H4 (cell line): ENCODE measurements at places on chromosomes 1 and 21. TPM values are rescaled to one million over a fixed set of nuclear protein-coding genes. Genes with fewer than 3 reads are reported as not detected.
A peak's percentile ranks its signal among the peaks of the same experiment; 100 is the strongest.

- DNase-seq: no peak
Observed at GRCh38 chr1:166908942-166909341, 32.9 kb upstream of the TADA1 start.

GRCh38 chr1:20276485-20277159 is 14.1 kb upstream of the VWA5B1 start:
- DNase-seq: no peak

DNA sequence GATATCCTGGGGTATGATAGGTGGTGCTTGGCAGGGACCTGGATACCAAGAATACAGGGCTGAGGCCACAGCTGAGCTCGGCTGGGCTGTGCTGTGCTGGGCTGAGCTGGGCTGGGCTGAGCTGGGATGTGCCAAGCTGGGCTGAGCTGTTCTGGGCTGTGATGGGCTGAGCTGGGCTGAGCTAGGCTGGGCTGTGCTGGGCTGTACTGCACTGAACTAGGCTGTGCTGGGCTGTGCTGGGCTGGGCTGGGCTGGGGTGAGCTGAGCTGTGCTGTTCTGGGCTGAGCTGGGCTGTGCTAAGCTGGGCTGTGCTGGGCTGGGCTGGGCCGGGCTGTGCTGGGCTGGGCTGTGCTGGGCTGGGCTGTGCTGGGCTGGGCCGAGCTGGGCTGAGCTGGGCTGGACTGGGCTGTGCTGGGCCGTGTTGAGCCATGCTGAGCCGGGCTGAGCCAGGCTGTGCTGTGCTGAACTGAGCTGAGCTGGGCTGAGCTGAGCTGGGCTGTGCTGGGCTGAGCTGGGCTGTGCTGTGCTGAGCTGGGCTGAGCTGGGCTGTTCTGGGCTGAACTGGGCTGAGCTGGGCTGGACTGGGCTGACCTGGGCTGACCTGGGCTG is 94.7 kb upstream of the ACTRT2 start:
- no peak for DNase-seq

GRCh38 chr1:6083801-6084446 is 38.2 kb downstream of the KCNAB2 start:
- DNase-seq: no peak

DNA sequence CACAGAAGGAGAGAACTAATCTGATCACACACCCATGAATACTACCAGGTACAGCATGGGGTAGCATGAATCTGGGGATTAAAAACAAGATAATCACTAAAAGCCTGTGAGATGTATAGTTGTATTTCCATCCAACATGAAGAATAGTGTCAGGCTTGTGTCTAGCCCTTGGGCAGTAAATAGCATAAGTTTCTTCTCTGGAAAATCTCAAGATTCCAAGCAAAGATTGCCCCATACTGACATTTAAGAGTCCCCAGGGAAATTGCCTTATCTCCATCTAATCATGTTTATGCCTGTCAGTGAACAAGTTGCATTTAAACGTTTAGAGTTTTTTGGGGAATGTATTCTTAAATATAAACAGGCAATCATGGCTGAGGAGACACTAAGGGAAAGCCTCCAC is 109.2 kb upstream of the SERTAD4 start:
- DNase-seq: no peak

GRCh38 chr1:56133522-56134472 is 445.6 kb downstream of the PLPP3 start:
- no peak for DNase-seq

AMY1C gene
- not detected in 2 replicates for total RNA-seq

PTP4A2 gene
- total RNA-seq: 303 and 310 TPM in 2 replicates

- DNase-seq: peak; percentile 16
Observed at GRCh38 chr1:243924188-243924587, 74.1 kb upstream of the AKT3 start.

GJA8 gene
- total RNA-seq: not detected in 2 replicates

DNA sequence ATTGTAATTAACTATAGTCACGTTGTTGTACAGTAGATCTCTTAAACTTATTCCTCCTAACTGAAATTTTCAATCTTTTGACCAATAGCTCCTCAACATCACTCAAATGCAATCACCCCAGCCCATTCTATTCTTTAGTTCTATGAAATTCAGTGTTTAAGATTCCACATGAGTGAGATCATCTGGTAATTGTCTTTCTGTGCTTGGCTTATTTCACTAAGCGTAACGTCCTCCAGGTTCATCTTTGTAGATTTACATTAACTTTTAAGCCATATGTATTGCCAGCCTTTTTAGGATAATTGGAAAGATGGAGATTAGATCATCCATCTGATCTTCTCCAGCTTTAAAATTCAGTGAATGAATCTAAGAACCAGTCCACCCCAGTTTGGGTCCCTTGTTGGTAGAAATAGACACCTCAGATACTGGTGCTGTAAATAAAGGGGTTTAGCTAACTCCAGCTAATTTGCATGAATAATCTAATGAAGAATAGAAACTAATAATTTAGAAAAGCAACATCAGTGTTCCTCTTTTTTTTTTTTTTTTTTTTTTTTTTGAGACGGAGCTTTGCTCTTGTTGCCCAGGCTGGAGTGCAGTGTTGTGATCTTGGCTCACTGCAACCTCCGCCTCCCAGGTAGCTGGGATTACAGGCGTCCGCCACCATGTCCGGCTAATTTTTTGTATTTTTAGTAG is 7.0 kb downstream of the S100A10 start:
- DNase-seq: no peak

- no peak for DNase-seq
Observed at GRCh38 chr1:205798577-205798976, 14.4 kb downstream of the SLC41A1 start.

GRCh38 chr1:63112155-63112900 is 210.0 kb upstream of the FOXD3 start:
- DNase-seq: peak; percentile 86

DNA sequence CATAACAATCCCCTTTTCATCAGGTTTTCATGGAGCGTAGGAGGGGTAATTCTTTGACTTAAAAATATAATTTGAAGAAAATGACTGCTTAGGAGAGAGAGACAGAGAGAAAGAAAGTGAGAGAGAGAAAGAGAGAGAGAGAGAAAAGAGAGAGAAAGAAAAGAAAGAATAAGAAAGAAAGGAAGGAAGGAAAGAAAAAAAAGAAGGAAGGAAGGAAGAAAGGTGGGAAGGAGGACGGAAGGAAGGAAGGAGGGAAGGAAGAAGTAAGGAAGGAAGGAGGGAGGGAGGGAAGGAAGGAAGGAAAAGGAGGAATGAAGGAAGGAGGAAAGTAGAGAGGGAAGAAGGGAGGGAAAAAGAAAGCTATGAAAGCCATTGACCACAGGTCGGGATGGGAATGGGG is 10.8 kb upstream of the DEGS1 start:
- DNase-seq: no peak

DNA sequence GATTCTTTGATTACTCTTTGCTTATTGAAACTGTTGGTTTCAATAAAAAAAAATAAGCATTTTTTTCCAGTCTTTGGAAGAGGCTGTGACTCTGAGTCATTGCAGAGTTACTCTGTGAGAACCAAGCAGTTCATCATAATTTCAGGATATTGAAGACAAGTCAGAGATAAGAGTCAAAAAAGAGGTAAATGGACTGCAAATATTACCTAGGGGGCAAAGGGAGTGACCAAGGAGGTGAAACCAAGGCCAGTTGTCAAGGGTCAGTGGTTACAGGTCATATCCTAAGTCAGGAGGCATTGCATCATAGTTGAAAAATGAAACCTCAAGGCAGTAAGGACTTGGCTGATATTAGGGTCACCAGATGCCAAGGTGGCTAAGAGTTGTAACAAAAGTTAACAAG is 597.1 kb upstream of the USP24 start:
- no peak for DNase-seq

- no peak for DNase-seq
Observed at GRCh38 chr1:54768093-54768492, 3.8 kb upstream of the PARS2 start.

FAM131C gene
- 0.08 and 0.62 TPM in 2 replicates for total RNA-seq

- peak; percentile 46 for DNase-seq
Observed at GRCh38 chr1:87953732-87954344, 625.2 kb downstream of the LMO4 start.

GRCh38 chr1:43893006-43893405 is 40.6 kb upstream of the ARTN start:
- no peak for DNase-seq

DNA sequence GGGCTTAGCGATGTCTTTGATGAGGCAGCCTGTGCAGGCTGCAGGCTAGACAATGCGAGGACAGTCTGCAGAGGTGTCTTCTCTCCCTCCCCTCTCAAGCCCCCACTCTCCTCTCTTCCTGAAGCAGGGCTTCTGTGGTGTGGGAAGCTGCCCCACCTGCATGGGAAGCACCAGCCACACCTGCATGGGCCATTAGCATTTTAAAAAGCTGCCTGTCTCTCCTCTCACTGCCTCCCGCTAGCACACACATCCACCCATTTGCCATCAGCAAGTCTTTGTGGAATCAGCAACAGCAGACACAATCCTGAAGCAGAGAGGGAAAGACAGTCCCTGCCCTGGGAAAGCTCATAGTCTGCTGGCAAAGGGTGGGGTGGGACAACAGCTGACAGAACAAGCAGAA is 53.1 kb downstream of the NAV1 start:
- no peak for DNase-seq

DNA sequence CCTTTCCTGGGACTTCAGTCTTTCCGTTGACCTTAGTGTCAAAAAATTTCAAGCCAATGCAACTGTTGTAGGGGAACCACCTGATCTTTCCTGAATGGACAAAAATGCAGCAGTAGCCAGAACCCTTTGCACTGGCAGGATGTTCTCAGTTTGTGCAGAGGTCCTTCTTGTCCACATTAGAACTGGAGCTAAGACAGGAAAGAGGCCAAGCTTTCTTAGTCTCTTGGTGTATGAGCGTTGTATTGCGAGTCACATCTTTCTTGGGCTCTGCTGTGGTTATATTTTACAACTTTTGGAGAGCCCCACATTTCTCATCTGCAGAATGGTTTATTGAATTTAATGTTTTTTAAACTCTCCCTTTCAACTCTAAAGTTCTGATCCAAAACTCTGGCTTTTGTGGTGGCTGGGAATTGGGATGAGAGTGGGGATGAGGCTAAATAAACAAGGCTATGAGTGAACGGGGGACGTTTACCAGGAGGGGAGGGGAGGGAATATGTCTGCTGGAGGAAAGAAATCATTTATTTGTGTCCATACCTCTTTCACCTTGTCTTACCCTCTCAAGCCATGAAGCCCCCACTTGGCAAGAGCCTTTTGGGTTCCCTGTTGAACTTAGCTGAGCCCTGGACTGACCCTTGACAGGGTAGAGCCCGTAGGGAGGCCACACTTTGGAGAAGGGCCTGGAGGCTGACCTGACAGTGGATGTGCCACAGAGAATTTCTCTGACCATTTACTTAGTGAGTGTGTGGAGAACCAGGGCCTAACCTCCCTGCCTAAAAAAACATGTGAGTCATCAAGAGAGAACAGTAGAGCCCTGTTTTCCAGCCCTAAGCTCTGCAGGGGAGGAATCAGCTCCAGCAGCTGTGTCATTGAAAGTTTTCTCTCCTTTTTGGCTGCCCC is 586 bp downstream of the CHI3L2 start:
- DNase-seq: peak; percentile 52

PIK3CD gene
- 2.3 and 3.1 TPM in 2 replicates for total RNA-seq

GRCh38 chr1:110227774-110228173 is 17.7 kb downstream of the KCNC4 start:
- DNase-seq: no peak

TMPRSS3 gene
- total RNA-seq: 3.2 and 6.9 TPM in 2 replicates

DNA sequence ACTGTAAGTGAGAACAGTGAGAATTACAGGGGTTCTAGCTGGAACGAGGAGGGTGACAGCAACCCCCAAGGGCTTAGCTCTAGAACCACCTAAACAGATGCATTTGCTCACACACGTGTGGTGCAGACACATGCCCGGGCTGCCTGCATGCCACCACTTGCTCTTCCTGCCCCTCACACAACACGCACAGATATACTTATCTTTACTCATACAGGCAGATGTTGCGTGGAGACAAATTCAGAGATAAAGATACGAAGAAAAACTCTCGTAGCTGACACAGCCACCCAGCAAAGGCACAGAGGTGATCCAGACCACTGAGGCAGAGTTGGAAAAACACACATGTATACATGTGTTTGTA is 13.5 kb downstream of the VANGL1 start:
- no peak for DNase-seq

DNA sequence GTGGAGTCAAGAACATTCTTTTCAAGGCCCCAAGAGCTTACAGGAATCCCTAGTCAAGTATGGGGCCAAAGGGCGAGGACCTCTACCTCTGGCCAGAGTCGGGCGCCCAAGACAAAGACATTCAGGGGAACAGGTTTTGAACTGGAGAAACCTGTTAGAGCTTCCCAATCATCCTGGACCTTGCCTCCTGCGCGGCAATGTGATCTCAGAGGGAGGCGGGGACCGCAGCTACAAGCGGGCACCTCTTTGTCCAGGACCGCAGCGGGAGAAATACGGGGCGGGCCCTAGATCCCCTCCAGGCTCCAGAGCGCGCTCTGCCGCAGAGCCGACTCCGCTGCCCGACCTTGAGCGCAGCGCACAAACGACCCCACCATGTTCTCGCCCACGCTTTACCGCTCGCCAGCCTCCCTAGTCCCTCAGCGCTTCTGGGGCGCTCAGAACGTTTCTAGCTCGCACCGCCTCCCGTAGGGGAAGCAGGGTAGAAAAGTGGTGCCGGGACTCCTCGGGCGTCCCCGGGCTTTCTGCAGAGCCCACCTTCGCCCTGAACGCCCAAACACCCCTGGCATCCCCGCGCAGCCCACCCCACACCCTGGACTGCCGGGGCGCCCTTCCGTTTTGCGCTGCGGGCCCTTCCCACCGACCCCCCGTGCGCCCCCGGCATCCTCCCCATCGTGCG is 28.1 kb downstream of the RABIF start:
- DNase-seq: no peak

DNA sequence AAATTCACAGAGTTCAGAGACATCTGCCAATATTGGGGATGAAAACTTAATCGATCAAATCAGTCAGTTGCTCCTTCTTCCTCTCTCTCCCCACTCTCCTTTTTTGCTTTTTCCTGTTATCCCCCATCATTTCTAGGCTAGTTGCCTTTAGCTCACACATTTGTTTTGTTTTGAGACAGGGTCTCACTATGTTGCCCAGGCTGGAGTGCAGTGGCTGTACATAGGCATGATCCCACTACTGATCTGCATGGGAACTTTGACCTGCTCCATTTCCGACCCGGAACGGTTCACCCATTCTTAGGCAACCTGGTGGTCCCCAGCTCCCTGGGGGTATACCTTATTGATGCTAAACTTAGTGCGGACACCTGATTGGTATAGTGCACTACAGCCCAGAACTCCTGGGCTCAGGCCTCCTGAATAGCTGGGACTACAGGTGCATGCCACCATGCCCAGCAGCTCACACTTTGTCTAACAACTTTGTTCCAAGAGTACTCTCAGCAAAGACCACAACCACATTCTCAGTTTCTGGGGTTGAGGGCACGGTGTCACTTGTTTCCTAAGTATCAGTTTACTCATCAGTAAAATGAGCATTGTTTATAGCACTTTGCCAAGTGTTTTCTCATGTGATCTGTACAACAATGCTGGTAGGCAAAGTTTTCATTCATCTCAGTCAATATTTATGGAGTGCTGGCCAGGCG is 6.7 kb upstream of the ELOA start:
- no peak for DNase-seq

- DNase-seq: no peak
Observed at GRCh38 chr21:33993286-33994231, 78.0 kb upstream of the ATP5PO start.
